Left ventricle myocardium inferior (tissue), 1 donor: ENCODE measurements at places on chromosomes 7 and 10.

DNA sequence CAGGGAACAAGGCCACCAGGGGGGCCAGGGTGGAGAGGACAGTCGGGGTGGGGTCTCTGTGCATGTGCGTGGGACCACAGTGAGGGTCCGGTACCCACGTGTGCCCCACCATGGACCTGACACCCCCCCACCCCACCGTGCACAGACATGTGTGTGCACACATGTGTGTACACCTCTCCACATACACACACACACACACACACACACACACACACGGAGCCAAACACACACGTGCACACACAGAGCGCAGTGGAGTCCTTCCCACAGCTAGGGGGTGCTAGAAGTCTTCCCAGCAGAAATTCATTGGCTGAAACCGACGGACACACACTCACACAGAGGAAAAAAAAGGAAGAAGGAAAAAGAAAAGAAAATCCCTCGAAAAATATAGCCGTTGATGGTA, 42.8 kb upstream of the GNA12 start:
- H3K27me3 ChIP-seq: peaks cover 20% of the 10 kb centered on the region
- no peak overlapping the region for H3K4me3 ChIP-seq
- no peaks in the 10 kb centered on the region for H3K4me1 ChIP-seq
- no peak for DNase-seq
- no peak overlapping the region for H3K27ac ChIP-seq

- H3K27ac ChIP-seq: peak overlapping the region; percentile 97
- peak overlapping the region; percentile 82 for H3K4me3 ChIP-seq
- no peaks in the 10 kb centered on the region for H3K36me3 ChIP-seq
- no peak for DNase-seq
- H3K27me3 ChIP-seq: no peaks in the 10 kb centered on the region
- H3K4me1 ChIP-seq: peaks cover 13% of the 10 kb centered on the region
These were observed 12.5 kb upstream of the EBLN1 start for GRCh38 chr10:22230158-22230833.

- H3K4me3 ChIP-seq: no peak overlapping the region
- DNase-seq: no peak
- H3K27me3 ChIP-seq: no peaks in the 10 kb centered on the region
- no peaks in the 10 kb centered on the region for H3K36me3 ChIP-seq
- no peak overlapping the region for H3K27ac ChIP-seq
- no peaks in the 10 kb centered on the region for H3K4me1 ChIP-seq
These were observed 936.6 kb downstream of the NRG3 start for GRCh38 chr10:82811621-82812020.

- peaks cover 30% of the 10 kb centered on the region for H3K4me1 ChIP-seq
- H3K36me3 ChIP-seq: no peaks in the 10 kb centered on the region
- no peak overlapping the region for H3K4me3 ChIP-seq
- H3K27ac ChIP-seq: no peak overlapping the region
These were observed 3.0 kb downstream of the NEUROG3 start for GRCh38 chr10:69570050-69570816.

DNA sequence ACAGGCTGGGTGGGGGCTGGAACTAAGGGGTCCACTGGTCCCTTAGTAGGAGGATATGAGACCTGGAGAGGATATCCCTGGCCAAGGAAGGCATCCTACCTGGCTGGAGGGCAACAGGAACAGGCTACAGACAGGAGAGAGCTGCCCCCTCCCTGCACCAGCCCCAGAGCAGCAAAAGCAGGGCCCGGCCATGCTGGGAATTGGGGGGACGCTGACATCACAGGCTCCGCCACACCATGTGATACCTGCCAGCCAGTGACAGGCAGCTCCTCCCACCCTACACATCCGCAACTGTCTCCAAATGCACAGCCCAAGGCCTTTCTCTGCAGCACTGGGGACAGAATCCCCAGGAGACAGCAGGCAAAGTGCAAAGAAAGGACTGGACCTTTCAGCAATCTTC, 100.0 kb downstream of the EBF3 start:
- no peak overlapping the region for H3K27ac ChIP-seq
- no peak for DNase-seq
- H3K4me1 ChIP-seq: peaks cover 21% of the 10 kb centered on the region
- H3K36me3 ChIP-seq: peaks cover 26% of the 10 kb centered on the region
- peaks cover 10% of the 10 kb centered on the region for H3K27me3 ChIP-seq

GRCh38 chr7:50837965-50838364, 55.3 kb upstream of the GRB10 start:
- peaks cover 16% of the 10 kb centered on the region for H3K4me1 ChIP-seq
- no peak overlapping the region for H3K27ac ChIP-seq
- no peaks in the 10 kb centered on the region for H3K27me3 ChIP-seq
- no peak for DNase-seq
- no peak overlapping the region for H3K4me3 ChIP-seq

- H3K27ac ChIP-seq: no peak overlapping the region
- no peak overlapping the region for H3K4me3 ChIP-seq
- peaks cover 37% of the 10 kb centered on the region for H3K27me3 ChIP-seq
- no peak for DNase-seq
- H3K4me1 ChIP-seq: no peaks in the 10 kb centered on the region
These were observed 53.0 kb upstream of the TNKS2 start for GRCh38 chr10:91745090-91745831.
